ENCODE measurements at places on chromosomes 2 and 18.

- no peak for DNase-seq
Observed at GRCh38 chr2:159155791-159156190, 130.7 kb downstream of the WDSUB1 start.

DNA sequence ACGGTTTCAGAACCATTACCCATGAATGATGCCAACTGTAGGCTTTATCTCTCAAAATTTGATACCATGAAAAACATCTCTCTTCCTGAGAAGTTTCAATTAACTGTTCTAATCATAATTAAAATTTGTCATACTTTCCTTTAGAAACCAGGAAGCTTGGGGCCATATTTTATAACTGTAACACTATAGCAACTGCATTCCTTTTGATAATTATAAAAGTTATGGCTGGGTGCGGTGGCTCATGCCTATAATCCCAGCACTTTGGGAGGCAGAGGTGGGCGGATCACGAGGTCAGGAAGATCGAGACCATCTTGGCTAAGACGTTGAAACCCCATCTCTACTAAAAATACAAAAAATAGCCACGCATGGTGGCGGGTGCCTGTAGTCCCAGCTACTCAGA, 70.6 kb downstream of the DNAH7 start:
- DNase-seq, result no peak

DNA sequence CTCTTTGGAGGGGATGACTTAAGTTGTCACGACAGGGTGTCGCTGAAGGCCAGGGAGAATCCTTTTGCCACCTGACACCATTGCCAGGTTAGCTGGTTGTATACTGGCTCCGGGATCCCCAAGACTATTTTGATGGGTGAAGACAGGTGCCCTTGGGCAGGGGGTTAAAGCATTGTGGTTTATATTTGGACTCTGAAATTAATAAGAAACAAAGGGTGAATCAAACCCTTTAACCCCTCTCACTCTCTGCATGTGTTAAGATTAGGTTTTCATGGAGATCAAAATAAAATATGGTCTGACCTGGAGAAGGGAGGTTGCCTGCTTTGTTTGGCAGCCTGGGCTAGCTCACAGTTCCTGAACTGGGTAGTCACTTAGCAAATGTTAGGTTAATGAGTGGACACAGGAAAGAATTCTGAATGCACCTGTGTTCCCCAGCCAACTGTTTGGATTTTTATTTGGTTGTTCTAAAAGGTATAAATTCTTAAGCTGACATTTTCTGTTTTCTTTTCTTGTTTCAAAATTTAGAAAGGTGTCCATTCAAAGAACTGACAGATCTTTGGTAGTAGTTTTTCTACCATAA, 301.7 kb downstream of the KCNS3 start:
- DNase-seq, result no peak

DNA sequence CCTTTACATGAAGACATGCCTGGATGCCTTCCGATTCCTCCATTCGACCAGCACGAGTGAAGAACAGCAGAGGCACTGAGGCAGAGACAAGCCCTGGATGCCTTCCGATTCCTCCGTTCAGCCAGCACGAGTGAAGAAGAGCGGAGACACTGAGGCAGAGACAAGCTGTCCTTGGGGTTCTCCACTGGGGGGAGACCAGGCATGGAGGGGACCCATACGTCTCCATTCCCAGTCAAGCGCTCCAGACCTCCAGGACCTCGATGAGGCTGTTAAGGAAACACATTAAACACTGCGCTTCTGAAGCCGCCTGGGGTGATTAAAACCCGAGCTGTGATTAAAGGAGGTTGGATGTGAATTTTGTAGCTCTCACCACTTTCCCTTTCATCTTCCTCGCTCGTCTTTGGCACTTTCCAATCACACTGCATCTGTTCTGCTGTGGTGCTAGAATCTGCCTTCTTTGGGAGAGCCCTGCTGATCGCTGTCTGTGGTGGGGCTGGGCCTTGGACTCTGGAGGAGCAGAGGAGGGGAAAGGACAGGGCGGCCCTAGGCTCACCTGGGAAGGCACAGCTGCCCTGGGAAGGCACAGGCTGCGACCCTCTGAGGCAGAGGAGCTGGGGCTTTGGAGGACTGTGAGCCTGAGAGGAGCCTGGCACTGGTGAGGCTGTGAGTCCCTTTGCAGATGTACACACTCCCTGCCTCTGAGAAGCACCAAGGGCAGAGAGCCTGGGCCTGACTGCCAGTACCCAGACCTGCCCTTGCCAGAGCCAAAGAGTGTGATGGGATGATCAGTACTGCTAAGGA, 463.1 kb upstream of the HS6ST1 start:
- DNase-seq, result no peak

GRCh38 chr18:40962784-40963183, 992.2 kb upstream of the PIK3C3 start:
- DNase-seq, result no peak

DNA sequence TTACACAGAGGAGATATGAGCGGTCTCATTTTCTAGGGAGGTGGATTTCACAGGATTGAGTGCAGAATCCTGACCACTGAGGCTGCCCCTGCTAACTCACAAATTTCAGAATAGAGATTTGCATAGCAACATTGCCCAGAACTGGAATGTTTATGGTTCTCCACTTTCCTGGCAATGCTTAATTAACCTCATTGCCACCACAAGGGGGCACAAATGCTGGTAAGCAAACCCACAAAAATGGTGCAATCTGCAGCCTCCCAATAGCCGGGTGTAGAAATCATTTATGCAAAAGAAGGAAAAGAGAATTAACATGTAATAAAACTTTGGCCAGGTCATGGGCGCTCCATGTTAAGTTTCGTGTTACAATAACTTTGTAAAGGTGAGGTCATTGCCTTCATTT, 112.4 kb downstream of the CYRIA start:
- DNase-seq, result peak; percentile 40

DNA sequence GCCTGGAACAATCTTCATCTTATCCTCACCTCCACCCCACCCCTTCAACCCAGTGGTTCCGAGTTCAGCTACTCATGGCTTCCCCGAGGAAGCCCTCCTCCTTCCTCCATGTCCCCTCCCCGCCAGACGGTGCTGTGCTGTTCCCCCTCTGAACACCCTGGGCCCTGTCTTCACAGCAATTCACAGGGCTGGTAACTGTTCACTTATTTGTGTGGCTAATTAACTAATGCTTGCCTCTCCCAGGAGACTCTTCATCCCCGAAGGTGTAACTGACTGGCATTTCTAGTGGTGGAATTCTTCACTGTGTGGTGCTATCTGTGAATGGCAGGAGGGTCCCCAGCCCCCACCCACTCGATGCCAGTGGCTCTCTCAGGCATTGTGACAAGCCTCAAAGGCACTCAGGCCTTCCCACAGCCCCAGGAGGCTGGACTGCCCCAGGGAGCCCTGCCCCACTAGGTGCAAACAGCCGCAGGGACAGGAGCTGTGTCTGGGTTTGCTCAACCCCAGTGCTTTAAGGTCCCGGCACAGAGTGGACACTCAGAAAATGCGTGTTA, 133.7 kb upstream of the ID2 start:
- no peak for DNase-seq

GRCh38 chr18:72973841-72974240, 106.1 kb upstream of the NETO1 start:
- DNase-seq, result no peak

GRCh38 chr2:148875387-148876051, 492 bp downstream of the KIF5C start:
- peak; percentile 33 for DNase-seq

DNA sequence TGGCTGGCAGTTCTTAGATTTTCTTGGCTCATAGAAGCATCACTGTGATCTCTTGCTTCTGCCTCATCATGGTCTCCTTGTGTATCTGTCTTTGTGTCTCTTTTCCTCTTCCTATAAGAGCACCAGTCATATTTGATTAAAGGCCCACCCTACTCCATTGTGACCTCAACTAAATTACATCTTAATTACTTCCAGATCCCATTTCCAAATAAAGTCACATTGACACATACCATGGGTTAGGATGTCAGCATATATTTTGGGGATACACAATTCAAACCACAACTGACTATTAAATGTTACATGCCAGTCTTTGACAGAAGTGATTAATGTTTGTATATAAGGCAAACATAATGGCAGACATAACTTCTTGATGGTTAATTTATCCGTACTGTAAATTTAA, 27.3 kb upstream of the TMX3 start:
- no peak for DNase-seq

- DNase-seq, result no peak
Observed at GRCh38 chr2:14348247-14348646, 284.3 kb upstream of the LRATD1 start.

DNA sequence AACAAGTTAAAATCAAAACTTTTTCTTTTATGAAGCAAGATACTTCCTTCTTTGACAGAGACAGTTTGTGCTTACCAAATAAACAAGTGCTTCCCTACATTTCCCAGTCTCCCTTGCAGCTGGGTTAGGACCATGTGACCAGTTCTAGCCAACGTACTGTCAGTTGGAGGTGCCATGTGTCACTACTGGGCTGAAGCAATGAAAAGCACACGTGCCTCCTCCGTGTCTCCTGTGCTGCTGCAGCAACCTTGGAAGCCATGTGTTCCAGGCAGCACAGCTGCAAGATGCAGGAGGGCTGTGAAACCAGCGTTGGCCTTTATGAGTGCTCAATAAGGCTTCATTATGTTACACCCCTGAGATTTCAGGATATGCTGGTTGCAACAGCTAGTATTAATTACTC, 93.2 kb downstream of the DHRS9 start:
- DNase-seq, result no peak

GRCh38 chr2:189698020-189698887, 23.8 kb downstream of the ANKAR start:
- peak; percentile 40 for DNase-seq

GRCh38 chr2:66145490-66145889, 289.4 kb upstream of the MEIS1 start:
- no peak for DNase-seq

DNA sequence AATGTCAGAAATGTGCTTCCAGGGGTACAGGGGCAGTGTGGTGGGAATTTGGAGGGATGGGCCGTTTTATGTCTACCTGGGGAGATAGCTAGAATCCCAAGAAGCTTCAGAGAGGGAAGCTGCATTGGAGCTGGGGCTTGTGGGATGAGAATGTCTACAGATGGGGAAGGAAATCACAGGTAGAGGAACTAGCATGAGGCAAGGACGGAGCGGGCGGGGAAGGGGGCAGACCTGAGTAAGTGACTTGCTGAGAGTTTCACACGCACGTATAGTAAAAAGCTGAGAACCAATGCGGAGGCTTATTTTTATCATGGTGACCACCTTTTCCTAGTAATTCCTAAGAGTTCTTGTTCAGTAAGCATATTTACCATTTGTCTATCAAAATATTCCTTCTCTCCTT, 6.3 kb downstream of the C2orf80 start:
- DNase-seq, result no peak

GRCh38 chr2:82342356-82342755, 2037.8 kb upstream of the LRRTM1 start:
- DNase-seq, result no peak

GRCh38 chr2:85888020-85888683, 638 bp downstream of the ST3GAL5 start:
- peak; percentile 59 for DNase-seq

DNA sequence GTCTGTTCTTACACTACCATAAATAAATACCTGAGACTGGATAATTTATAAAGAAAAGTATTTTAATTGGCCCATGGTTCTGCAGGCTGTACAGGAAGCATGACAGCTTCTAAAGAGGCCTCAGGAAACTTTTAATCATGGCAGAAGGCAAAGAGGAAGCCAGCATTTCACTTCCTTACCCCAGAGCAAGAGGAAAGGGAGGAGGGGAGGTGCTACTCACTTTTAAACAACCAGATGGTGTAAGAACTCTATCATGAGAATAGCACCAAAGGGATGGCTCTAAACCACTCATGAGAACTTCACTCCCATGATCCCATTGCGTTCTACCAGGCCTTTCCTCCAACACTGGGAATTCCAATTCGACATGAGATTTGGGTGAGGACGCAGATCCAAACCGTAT, 344.4 kb upstream of the SLC39A10 start:
- no peak for DNase-seq

DNA sequence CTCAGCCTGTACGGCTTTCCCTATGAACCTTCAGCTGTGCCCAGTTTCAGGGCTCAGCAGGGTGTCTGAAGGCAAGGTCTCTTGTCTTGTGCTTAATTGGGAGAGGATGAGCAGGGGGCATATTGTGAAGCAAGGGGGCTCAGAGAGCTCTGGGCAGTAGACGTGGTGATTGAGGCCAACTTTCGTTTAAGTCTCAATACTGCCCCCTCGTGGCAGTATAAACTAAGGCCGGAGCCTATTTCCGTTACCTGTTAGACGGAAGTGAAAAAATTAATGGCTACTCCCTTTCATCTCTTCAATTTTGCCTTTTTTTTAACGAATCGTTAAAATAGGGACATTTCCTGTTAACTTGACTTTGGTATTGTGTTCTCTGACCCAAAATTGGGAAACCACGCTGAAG, 193.4 kb downstream of the TDRD15 start:
- peak; percentile 55 for DNase-seq

GRCh38 chr2:12057436-12058166, 311.2 kb downstream of the LPIN1 start:
- peak; percentile 16 for DNase-seq

DNA sequence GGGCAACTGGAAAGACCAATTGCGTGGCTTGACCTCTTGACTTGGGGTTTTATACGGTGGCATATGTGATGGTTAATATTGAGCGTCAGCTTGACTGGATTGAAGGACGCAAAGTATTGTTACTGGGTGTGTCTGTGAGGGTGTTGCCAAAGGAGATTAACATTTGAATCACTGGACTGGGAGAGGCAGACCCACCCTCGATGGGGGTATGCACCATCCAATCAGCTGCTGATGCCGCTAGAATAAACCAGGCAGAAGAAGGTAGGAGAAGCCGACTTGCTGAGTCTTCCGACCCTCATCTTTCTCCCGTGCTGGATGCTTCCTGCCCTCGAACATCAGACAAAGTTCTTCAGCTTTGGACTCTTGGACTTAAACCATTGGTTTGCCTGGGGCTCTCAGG, 34.2 kb upstream of the YPEL5 start:
- DNase-seq, result no peak

DNA sequence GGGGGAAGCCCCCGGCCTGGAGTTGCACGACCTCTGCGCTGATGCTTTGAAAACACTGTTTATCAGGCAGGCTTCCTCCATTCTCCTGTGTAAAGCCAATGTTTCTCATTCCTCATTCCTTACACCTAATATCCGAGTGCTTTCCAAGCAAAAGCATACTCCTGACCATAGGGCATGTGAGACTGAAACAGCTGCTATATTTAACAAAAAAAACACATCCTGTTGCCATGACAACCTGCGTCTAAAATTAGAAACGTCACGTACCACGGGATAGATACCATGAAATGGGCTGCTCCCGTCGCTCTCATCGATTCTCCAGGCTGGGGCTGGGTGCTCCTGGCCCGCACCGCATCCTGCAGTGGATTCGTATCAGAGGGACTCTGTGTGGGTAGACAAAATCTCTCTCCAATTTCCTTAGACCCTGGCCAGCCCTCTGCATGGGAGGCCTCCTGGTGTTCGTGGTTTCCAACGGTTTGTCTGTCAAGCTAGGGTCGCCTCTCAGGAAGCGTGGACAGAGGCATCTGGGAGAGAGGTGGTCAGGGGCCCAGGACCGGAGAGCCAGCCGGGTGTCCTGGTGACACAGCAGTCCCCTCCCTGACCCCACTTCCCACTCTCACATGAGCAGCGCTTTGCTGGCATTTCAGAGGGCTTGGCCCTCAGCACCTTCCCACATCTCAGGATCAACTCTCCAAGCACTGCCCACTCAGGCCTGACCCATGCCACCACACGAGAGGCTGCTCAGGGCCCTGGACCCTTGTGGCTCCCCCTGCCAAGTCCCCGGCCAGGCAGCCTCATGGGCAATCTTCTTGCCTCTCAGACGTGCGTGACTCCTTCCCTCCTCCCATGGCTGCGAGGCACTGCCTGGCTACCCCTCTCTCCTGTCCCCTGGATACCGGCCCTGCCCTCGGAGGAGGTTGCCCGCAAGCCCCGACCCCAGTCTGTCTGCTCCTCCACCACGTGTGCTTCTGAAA, 268.1 kb downstream of the NDUFA10 start:
- no peak for DNase-seq

GRCh38 chr18:79355433-79356335, 40.0 kb upstream of the NFATC1 start:
- no peak for DNase-seq

Measured in activated CD4-positive, alpha-beta T cell treated with anti-CD3 and anti-CD28 coated beads for 36 hours (primary cell).